Stimulated activated CD4-positive, alpha-beta T cell treated with anti-CD3 and anti-CD28 coated beads, TNF-alpha, amount 100 ng/mL, for 1 hour (primary cell): ENCODE measurements at places on chromosomes 16 and 17.

DNA sequence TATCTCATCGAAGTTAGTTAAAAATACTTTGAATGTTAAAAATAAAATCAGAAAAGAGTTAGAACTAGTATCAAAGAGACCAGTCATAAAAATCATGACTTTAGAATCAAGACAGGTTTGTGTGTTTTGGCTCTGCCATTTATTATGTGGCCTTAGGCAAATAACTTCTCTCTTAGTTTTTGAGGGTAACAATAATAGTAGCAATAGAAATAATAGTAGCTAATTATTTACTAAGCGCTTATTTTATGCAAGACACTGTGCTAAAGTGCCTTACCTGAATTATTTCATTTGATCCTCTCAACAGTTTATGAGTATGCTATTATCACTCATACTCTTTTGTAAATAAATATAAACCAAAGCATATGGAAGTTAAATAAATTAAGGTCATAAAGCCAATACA, 77.0 kb downstream of the SMURF2 start:
- no peak for DNase-seq

DNA sequence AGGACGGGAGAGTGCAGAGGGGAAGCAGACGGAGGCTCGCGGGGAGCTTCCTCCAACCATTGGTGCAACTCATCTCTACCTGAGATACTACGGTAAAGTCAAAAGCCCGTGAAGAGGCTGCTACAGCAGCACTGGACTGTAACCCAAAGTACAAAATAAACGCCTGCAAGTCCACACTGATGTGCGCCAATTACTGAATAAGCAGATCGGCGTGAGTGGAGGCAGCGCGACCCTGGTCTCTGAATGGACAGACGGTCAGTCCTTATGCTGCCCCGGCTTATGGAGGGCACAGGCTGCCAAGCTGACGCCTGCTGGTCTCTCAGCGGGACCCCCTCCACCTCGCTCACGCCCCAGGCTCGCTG, 58.5 kb downstream of the LMF1 start:
- DNase-seq: no peak

- DNase-seq: no peak
Measured at GRCh38 chr17:79335456-79335855, 260.8 kb downstream of the ENGASE start.

DNA sequence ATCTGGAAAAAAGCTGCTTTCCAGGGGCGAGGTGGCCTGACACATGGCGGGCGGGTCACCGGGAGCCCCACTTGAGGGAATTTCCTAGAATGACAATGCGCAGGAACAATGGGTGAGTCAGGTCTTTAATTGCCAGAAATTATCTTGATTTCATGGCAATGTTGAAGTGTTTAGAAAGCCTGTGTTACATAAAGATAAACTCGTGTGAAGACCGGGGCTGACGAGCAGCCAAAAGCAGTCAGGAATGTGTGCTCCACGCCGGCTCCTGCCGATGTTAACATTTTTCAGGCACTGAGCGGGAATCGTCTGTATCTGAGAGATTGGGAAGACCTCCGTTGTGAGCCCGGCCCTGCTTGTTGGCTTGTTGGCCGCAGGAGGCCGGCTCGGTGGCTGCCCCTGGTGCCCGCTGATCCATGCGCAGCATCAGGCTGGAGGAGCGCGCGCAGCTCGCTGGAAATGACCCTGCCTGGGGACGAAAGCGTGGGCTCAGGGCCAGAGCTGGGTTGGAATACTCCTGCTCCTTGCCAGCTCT, 353.1 kb downstream of the FOXL1 start:
- DNase-seq: no peak

DNA sequence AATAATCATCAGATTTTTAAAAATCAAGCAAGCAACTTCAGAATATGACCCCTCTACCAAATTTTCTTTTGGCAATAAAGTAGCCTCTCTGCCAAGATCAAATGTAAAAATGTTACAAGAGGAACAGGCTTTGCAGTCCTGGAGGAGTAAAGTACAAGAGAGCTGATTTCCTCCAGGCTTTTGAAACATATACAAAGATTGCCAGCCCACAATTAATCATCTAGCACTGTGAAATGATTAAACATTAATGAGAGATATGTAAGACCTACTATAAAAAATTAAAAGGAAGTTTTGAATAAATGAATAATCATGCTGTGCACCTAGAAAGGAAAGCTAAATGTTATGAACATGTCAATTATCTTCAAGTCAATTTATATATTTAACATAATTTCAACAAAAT, 26.3 kb downstream of the TXNDC11 start:
- no peak for DNase-seq

DNA sequence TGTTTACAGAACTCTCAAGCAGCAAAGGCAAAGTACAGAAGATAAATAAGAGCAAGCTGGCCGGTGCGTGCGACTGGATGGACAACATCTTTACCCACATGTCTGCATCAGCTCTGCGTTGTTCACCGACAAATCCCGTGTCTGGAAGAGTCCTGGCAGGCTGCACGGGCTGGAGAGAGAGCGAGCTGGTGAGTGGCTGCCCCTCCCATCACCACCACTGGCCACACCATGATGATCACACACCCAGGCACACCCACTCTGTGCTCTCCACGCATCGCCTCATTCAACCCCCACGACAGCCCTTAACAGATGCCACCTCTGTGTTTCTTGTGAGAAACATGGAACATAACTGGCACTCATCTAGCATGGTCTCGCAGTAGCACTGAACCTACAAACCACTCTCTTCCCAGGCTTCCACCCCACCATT, 59.2 kb downstream of the ANKRD11 start:
- no peak for DNase-seq

DNA sequence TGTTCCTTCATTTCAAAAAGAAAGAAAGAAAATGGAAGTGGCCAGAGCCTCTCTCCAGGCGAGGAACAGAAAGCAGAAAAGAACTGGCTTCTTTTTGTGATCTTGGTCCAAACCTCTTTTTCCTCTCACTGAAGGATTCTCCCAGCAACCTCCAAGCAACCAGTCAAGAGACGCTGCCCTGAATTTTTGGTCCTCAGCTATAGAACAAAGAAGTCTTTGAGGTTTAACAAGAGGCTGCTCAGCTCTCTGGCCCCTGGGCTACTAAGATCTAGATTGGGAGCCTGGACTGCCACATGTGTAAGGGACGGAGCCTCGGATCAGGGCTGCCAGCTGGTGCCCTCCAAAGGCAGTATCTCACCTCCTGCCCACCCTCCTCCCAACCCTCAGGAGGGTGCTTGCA, 62.6 kb downstream of the AXIN2 start:
- DNase-seq: no peak

DNA sequence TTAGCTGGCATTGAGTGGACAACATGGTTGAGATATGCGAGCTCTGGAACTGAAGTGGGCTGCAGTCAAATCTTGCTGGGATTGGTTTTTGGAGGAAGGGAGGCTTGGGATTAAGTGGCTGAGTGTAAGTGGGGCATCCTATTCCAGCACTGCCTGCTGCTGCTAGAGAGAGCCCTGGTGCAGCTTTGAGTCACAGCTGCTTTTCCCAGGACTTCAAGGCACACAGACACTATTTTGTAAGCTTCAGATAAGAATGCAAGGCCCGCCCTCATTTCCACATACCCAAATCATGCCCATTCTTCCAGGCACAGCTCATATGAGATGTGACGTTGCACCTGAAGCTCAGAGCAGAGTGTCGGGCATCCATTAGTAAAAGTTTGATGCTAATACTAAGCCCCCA, 10.2 kb upstream of the MAF start:
- DNase-seq: no peak

DNA sequence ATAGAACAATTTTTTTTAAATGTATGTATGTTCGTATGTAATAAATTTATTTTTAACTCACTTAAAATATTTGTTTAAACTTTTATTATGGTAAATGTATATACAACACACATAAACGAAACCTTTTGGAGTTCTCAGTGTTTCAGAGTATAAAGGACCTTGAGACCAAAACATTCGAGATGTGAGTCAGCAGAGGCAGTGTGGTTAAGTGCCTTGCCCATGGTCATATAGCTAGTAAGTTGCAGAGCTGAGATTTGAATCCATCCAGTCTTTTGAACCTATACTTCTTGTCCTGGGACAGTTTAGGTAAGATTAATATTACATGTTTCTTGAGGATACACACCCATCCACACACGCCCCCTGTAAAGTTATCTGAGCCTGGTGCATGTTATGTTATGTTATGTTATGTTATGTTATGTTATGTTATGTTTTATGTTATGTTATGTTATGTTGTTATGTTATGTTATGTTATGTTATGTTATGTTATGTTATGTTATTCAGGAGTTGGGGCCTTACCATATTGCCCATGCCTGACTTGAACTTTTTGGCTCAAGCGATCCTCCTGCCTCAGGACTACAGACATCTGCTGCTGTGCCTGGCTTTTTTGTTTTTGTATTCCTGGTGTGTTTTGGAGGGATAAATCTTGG, 41.8 kb downstream of the TNRC6A start:
- no peak for DNase-seq

DNA sequence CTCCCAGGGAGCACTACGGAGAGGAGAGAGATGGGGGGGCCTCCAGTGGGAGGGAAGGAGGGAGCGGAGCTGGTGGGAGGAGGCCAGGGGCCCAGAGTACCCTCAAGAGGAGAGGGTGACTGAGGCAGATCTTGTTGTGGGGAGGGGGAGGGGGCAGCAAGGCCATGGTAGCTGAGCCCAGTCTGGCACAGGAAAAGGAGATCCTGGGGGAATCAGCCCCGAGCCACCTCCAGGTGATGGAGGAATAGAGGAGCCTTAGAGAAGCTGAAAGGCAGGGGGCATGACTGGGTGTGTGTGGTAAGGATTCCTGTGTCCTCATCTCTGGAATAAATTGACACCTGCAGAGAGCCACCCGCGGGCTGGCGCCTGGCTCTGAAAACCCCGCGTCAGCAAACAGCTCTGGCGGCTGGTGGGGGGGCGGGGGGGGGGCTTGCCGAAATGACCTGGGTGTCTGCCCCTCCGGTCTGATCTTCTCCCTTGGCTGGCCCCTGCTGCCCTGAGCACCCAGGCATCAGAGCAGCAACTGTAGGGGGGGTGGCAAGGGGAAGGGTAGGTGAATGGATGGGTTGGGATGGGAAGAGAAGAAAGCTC, 1.3 kb upstream of the NLGN2 start:
- no peak for DNase-seq

GRCh38 chr17:63626551-63627180, 4.4 kb downstream of the MAP3K3 start:
- DNase-seq: no peak

- no peak for DNase-seq
Measured at GRCh38 chr17:66945147-66945835, 19.2 kb upstream of the CACNG4 start.

DNA sequence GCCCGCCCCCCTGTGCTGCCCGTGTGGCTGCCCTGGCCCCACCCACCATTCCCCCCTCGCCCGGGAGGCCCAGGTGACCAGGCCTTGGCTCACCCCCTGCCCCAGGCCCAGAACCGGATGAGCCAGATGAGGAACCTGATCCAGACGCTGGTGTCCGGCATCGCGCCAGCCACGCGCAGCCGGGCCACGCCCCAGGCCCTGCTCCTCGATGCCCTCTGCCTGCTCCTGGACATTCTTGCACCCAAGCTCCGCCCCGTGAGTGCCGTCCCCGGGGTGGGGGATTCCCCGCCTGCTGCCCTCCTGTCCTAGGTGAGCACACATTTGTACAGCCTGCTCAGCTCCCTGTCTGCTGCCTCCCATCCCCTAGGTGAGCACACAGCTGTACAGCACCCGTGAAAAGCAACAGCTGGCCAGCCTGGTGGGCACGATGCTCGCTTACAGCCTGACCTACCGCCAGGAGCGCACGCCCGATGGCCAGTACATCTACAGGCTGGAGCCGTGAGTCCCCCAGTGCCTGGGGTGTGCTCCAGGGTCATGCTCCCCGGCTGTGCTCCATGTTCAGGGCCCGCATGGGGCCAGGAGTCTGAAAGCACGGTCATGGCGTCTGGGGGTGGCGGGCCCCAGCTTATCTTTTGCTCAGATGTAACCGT, 4.8 kb downstream of the GNG13 start:
- DNase-seq: no peak
